Astrocyte (in vitro differentiated cells and primary cell): ENCODE measurements at places on chromosomes 11 and 22.

DNA sequence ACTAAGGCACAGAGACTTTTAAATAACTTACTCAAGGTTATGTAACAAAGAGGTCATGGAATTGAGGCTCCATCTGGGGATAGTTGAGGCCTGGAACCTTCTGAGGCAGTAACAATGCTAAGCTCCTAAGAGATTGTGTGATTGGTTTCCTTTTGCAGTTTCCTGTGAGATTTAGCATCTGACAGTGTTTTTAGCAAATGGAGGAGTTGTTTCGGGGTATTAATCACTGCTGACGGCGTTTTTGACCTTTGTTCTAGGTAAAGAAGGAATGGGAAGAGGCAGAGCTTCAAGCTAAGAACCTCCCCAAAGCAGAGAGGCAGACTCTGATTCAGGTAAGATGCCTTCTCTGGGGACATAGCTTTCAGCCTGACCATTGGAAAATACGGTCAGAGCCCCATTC is 32.1 kb upstream of the ST14 start:
- DNase-seq: no peak

DNA sequence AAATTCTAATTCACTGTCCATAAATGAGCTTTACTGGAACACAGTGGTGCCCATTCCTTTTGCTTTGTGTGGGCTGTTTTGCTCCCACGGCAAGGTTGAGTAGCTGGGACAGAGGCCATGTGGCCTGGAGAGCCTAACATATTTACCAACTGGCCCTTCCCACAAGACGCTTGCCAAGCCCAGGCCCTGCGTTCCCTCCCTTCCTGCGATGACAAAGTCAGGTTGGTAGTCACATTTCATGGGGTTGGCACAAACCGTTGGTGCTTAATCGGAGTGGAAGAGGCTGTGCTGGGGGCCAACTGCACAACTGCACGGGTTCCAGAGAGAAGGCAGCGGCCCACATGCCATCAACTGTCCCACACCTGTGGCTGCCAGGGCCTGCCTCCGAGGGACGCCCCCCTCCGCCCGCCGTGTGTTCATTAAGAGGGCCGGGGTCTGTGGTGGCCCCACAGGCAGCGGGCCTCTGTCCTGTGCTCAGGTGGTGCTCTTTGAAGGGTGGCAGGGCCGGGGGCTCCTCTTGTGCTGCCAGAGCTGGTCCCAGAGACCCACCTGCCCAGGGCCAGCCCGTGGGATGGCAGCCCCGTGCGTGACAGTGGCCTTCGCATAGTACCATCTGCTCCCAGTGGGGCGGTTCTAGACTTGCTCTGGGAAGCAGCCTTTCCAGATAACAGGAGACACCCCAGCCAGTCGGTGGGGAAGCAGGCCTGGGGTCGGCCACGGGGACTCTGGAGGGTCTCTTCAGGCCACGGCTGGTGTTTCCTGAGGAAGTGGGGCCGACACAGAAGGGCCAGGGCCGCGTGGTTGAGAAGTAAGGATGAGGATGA is 81.5 kb upstream of the CLDN5 start:
- DNase-seq: no peak

GRCh38 chr11:12149672-12150225 is 39.4 kb downstream of the MICAL2 start:
- peak; percentile 87 for DNase-seq

- DNase-seq: no peak
Measured at GRCh38 chr11:12707500-12707880, 33.3 kb downstream of the TEAD1 start.

DNA sequence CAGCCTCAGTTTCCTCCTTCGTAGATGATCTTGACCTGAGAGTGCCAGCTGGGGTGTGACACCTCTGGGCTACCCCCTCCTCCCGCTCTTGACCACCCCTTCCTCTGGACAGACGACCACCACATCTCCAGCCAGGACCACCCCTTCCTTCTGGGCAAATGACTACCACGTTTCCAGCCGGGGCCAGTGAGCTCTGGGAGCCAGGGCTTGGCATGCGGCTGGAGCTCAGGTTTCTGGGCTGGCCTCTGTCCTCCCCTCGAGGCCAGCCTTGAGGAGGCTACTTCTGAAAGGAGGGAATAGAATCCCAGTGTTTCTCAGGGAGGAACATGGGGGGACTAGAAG is 120.9 kb downstream of the KCNQ1OT1 start:
- no peak for DNase-seq
